ENCODE measurements at places on chromosomes 16 and 17. TPM values are rescaled to one million over a fixed set of nuclear protein-coding genes. Genes with fewer than 3 reads are reported as not detected.
A peak's percentile ranks its signal among the peaks of the same experiment; 100 is the strongest.

DNA sequence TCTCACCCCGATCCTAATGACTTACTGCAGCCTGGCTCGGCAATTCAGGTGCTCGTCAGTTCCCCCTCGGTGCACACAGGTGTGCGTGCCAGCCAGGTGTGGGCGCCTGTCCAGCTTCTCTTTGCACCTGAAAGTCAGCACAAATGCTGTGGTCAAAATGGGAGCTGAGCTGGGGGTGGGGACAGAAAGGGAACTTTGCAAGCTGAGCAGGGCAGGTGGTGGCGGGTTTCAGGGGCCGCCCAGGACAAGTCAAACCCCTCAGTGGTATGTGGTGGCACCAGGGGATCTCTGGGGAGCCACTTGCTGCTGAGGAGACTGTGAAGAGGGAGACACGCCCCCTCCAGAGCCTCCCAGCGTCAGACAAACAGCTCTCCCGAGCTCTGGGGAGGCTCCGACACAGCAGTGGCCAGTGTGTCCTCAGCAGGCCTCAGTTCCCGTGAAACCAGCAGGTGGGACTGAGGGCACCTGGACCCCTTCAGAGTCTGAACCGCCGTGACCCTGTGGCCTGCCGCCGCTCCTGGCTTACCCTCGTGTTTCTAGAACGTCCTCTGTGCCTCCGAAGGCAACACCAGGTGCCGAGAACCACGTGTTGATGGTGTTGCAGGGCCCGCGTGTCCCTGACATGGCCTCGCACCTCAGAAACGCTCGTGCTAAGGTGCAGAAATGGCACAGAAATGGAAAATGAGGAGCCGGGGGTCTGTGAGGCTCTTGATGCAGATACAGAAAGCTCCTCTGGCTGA is 233.5 kb upstream of the TNRC6C start:
- DNase-seq: no peak

GRCh38 chr17:73030501-73030921 is 62.0 kb downstream of the SLC39A11 start:
- peak; percentile 56 for DNase-seq

DNA sequence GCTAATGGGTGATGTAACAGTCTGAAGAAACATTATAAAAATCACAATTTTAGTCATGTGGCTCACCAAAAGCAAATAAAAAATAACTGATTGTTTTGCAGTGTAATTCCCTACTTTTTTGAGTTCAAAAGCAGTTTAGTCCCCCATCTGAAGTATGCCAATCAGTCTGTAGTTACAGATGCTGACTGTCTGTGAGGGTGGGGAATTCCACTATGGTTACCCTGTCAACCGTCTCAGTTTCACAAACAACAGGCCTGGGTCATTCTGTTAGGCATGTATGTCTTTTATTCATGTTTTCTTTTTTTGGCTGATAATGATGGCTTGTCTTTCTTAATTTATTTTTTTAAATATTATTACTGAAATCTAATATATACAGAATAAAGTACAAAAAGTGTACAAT is 69.3 kb downstream of the STXBP4 start:
- DNase-seq: no peak

DNA sequence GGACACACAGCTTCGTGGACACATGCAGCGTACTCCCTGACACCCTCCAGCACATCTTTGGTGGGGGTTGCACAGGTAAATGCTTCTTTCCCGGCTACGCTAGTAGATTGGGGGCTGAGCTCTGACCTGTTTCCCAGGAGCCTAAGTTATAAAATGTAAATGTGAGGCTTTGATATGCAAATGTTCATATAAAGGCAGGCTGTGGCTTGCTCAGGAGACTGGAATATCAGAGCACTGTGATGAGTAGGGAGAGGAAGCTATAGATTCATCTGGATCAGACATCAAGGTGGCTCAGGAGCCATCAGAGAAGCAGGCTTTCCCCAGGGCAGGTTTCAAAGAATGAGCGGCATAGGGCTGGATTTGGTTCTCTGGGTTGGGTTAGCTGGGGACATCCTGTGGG is 3.4 kb upstream of the ETV4 start:
- DNase-seq: no peak

DNA sequence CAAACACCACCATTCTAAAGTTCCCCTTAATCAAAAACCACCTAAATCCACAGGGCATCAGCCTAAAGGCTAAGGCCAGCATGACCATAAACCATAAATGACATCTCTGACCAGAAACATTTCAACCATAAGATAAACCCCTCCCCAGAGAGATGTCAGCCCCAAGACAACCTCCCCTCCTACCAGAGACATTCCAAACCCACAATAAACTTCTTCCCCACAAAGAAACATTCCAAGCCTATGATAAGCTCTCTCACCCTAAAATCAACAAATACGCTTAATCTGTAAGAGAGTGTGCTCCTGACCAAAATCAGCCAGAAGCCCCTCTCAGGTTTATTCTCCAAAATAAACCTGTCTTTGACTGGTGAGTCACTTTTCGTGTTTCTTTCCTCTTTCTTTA is 54.8 kb downstream of the SLFN5 start:
- no peak for DNase-seq

- DNase-seq: no peak
Observed at GRCh38 chr17:13157656-13158055, 139.8 kb upstream of the ELAC2 start.

DNA sequence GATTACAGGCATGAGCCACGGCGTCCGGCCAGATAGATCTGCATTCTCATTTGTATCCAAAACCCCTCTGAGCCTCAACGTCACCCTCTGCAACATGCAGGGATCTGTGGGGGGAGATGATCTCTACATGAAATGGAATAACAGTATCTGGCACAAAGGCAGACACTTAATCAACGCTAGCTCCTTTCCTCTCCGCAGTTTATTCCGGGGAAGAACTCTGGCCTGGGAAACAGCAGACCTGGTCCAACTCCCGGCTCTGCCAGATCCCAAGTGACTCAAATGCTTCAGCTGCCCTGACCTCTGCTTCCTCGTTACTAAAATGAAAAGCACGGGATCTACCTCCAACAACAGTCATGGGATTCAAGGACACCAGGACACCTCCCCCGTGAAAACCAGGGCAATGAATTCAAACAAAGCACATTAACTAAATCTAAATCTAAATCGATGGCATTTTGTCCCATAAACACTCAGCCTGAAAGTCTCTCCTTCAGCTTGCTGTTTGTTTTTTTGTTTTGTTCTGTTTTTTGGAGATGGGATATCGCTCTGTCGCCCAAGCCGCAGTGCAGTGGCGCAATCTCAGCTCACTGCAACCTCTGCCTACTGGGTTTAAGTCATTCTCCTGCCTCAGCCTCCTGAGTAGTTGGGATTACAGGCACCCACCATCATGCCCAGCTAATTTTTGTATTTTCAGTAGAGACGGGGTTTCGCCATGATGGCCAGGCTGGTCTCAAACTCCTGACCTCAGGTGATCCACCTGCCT is 78.2 kb downstream of the NXN start:
- peak; percentile 56 for DNase-seq

DNA sequence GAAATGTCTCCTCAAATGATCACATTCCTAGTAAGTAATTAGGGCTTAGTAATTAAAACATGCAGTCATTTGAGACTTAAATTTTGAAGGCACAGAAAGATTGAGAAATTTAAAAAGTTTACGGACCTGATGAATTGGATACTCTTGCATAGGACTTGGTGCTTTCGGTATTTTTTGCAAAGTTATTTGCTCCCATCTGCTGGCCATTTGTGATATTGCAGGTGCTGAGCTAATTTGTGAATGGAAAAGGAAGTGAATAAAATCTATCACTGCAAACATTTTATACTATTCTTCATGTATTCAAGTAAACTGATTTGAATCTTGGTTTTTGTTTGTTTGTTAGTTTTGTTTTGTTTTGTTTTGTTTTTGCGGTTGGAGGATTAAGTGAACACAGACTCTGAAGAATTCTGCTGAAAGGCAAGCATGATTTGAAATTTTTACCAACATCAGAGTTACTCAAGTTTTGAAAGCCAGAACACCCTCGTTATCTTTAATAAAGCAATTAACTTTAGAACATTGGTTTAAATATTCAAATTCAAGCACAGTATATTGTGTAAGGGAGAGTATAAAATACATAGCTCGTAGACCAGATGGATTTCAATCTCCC is 689.5 kb upstream of the RBFOX1 start:
- peak; percentile 80 for DNase-seq

GRCh38 chr17:41199421-41200078 is 9.9 kb downstream of the KRTAP9-1 start:
- peak; percentile 7 for DNase-seq

GRCh38 chr16:47600376-47600775 is 139.2 kb downstream of the PHKB start:
- no peak for DNase-seq

DNA sequence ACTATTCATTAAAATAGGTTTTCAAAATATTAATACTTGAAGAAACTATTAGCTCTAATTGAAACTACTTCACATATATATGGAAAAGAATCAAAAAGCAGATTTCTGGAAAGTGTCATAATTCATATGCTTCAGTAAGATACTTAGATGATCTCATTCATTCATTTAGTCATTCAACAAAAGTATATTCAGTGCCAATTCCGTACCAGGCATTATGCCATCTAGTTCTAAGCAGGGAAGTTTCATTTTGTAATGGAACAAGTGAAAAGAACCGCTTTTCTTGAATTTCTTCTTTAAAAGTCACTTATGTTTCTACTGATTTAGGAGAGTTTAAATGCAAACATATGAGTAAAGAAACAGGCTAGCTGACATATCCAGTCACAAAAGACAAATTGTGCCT is 118.3 kb upstream of the FAM20A start:
- peak; percentile 28 for DNase-seq

The XPO6 gene
- total RNA-seq: 62.5 TPM

The CES3 gene
- 1.8 TPM for total RNA-seq

The KRTAP2-1 gene
- total RNA-seq: not detected

The IFI35 gene
- 6.7 TPM for total RNA-seq
